ENCODE measurements at places on chromosomes 7 and 10.
A peak's percentile ranks its signal among the peaks of the same experiment; 100 is the strongest.

DNA sequence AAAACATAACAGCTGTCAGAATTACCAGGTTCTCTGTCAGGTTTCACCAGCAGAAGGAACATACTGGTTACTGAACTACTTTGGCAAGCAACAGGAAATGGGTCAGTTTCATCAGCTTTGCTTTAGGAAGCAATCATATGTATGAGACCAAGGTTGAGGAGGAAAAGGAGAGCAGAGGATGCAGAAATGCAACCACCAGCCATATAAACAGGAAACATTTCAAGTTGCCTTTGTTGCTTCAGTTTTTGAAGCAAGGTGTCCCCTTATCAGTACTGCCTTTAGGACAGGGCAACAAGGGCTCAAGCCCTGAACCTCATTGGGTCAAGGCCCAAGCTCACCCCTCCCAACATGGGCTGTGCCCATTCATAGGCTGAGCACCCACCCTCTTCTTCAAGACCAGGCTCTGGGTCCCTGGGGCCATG lies 10.2 kb downstream of the HIPK2 start:
- no peak for DNase-seq

- no peak for DNase-seq
Observed at GRCh38 chr10:1287971-1288401, 231.8 kb downstream of the WDR37 start.

DNA sequence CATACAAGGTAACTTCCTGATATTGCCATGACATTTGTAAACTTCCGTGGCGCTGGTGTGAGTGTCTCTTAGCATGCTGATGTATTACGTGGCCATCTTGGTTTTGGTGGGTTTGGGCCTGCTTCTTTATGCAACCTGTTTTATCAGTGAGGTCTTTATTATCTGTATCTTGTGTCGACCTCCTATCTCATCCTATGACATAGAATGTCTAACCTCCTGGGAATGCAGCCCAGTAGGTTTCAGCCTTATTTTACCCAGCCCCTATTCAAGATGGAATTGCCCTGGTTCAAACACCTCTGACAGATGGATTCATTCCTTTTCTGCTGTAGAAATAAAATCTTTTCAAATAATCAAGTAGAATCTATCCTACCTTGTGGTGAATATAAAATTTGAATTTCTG lies 23.0 kb upstream of the GPR141 start:
- DNase-seq = no peak

DNA sequence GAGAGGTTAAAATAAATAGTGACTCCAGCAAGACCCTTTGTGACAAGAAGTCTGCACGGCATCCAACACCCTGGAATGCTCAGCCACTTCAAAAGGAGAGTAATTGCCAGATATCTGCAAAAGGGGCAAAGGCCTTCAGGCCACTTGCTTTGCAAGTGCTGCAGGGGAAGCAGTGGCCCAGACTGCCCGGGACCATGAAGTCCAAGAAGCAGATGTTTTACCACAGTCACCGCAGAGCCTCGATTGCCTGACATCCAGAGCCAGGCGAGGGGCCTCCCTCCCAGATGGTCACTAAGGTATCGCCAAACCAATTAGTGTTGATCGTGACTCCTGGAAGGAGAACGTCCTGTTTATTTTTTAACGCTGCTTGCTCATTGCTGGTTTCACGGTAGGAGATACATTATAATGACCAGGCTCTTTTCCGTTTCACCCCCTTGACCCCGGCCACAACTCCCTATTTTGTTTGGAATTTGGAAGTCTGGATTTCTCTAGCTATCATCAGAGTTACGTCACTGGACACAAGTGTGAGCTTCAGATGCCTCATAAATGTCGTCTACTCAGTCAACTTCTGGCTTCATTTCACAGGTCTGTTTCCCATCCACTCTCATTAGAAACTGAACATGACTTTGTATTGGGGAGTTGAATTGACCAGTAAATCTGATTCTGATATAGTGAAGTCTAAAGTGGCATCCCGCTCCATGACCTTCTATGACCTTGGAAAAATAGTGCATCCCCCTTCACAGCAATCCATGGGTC lies 276.2 kb downstream of the WDR11 start:
- DNase-seq = no peak

DNA sequence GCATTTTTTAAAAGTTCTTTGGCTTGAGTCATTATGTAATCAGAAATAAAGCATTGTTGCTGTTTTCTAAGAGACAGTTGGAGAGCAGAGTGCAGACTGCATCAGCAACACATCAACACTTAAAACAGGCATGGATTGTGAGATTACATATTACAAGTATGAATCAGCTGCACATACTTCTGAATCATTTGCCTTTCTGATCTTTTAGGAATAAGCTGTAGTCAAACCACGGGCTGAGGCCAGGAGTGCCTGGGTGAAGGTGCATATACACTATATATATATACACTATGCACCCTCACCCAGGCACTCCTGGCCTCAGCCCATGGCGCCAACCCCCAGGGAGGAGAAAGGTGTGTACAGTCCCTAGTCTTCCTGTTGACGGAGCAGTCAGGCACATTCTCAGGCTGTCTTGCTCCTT lies 52.4 kb upstream of the DLX6 start:
- DNase-seq = no peak

DNA sequence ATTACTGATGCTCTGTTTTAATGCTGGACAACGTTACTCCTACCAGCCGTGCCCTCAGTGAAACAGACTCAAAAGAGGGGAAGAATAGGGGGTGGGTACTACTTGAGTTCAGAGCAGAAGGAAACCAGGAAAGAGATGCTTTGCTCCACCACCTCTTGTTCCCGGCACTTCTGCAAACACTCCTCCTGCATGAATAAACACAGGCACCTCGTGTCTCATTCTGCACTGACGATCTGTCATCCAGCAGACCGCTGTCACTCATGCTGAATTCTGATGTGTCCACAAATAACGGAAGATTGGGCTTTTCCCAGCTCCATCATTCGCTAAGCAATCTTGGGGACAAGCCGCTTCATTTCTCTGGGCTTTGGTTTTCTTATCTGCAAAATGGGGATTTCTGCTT lies 26.7 kb downstream of the YWHAG start:
- DNase-seq = peak; percentile 11

DNA sequence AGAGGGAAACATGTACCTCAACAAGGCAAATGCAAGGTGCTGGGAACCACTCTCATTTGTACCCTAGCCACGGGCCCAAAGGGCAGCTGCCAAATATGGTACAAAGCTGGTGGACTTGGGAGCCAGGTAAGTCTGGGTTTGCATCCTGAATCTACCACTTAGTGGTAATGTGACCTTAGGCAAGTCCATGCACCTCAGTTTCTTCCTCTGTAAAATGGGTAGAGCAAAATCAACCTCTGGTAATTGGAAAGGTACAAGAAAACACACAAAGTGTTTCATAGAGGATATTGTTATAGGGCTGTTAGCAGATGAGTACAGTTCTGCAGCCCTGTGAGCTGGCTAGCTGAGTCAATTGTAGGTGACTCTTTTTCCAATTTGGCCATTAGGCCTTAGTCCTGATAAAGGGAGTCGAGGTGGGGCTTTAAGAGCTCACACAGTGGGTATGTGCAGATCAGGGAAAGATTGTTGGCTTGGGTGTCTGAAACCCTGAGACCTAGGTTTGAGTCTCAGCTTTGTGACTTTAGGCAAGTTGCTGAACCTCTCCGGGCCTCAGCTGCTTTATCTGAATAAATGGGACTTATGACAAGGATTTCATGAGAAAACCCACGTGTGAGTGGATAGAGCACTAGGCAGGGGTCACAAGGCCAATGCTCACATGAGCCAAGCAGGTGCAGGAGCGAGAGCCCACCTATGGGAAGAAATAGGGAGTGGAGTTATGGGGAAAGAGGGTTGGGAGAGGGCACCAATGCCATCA lies 121.3 kb upstream of the GDF10 start:
- no peak for DNase-seq

DNA sequence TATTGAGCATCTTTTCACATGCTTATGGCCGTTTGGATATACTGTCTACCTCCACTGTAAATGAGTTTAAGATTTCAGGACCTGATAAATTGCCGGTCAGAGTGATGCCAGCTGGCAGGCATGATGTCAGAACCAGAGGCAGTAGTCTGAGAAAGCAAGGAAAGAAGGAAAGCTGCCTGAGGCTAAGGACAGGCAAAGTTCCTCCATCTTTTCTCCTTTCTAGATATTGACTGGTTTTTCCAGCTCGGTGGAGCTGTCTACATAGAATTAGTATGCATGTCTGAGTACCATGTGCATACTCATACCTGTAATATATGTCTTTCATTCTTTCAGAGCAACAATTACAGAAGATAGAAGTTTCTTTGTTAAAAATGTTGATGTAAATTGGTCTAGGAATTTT lies 52.3 kb downstream of the CDCA7L start:
- DNase-seq = no peak

DNA sequence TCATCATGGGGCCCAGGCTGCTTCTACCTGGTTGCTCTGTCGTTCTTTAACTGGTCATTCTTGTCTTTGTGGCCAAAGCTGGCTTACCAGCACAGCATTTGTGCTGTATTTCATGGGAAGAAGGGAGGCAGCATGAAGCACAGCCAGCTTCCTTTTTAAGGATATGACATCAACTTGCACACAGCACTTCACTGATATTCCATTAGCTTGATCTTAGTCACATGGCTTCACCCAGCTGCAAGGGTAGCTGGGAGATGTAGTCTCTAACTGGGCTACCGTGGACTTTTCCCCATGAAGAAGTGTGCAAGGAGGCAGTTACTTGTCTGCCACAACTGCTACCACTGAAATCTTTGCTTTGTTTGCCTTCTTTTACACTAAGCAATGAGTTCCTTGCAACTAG lies 525.2 kb downstream of the LRMDA start:
- DNase-seq = no peak

DNA sequence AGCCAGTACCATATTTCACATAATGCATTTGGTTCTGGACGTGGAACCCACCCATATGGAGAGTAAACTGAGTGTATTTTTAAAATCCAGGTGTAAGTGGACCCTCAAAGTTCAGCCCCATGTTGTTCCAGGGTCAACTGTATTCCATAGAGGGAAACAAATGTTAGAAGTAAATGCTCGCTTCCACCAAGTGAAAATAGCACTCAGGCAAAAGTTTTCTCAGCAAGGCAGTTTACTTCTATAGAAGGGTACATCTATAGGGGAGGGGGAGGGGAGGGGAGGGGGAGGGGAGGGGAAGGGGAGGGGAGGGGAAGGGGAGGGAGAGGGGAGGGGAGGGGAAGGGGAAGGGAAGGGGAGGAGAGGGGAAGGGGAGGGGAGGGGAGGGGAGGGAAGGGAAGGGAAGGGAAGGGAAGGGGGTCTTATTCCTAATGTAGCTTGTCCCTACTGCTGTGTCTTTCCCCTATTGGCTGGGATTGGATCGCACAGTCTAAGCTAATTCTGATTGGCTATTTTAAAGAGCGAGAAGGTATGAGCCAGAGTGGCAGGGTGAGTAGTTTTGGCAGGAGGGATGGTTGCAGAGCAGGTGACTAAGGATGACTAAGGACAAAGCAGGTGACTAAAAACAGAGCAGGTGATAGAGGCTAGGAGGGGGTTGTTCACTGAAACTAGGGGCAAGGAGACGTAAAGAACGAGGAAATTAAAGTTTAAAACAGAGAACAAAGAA lies 29.1 kb downstream of the GARIN1A start:
- no peak for DNase-seq

GRCh38 chr7:103765901-103766300 lies 223.6 kb downstream of the RELN start:
- no peak for DNase-seq

- DNase-seq = no peak
Observed at GRCh38 chr10:20714518-20714917, 182.6 kb downstream of the NEBL start.

DNA sequence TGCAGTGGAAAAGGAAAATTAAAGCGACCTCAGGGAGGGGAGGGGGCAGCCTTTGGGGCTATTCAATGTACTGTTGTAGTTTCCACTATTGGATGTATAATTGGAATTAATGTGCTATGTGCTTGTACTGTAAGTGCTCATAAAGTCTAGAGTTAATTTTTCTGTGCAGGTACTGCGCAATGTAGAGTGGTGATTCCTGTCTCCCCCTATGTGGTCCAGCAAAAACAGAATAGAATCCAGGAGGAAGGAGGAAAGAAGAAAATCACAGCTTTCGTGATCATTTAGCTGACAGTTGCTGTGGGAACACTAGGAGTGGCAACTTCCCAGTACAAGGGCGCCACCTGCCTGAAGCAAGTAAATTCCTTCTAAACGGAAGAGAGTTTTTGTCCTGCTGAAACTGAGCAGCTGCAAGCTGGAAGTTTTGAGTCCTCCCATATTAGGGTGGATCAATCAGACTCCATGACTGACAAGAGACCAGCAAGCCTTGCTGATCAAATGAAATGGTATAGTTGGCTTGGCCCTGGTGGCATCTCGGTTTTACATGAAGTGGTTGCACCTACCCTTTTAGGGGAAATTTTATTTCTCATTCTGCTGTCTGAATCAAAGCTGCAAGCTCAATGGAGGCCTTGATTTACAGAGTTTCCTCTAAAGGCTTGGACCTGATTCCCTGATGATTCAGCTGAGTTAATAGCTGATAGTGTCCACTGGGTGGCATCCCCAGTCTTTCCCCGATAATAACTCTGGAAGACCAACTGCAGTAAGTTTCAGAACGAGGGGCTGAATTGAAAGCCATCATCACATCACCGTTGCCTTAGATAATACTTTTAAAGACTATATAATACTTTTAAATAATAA lies 299.8 kb downstream of the HGF start:
- DNase-seq = peak; percentile 56

GRCh38 chr10:20835335-20835734 lies 61.8 kb downstream of the NEBL start:
- no peak for DNase-seq

DNA sequence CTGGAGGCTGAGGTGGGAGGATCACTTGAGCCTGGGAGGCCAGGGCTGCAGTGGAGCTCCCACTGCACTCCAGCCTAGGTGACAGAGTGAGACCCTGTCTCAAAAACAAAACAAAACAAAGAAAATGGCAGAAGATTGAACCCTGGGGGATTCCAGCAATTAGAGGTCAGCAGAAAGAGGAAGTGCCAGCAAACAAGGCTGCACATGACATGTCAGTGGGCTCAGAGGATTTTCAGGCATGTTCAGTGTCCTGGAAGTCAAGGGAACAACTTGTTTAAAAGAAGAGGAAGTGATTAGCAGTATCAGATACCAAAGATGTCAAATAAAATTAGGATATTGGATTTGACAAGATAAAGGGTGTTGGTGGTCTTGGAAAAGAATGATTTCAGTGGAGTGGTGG lies 32.3 kb downstream of the RAB18 start:
- DNase-seq = no peak

DNA sequence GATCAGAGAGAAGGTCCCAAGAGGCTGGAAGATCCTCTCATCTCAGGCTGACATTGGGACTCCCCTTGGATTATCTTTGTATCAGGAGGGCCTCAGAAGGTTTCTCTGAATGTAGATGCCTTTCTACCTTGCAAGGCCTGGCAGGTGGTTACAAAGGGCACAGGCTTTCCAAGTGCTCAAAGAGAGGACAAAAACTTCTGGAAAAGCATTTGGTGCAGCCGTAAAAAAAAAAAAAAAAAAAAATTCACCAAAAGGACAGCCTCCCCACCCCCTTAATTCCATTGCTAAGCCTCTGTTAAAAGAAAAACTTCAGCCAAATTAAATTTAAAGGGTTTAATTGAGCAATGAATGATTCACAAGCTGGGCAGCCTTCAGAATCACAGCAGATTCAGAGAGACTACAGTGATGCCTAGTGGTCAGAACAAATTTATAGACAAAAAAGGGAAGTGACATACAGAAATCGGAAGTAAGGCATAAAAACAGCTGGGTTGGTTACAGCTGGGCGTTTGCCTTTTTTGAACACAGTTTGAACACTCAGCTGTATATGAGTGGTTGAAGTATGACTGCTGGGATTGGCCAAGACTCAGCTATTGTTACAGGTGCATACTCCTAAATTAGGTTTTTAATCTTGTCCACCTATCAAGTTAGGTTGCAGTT lies 42.5 kb upstream of the LRGUK start:
- DNase-seq = no peak

- DNase-seq = no peak
Observed at GRCh38 chr7:115728518-115728917, 302.0 kb downstream of the TFEC start.
